ENCODE measurements at places on chromosomes 6 and 20. TPM values are rescaled to one million over a fixed set of nuclear protein-coding genes. Genes with fewer than 3 reads are reported as not detected.
A peak's percentile ranks its signal among the peaks of the same experiment; 100 is the strongest.

GRCh38 chr6:89144354-89144906 is 1.4 kb upstream of the PM20D2 start:
- DNase-seq, result no peak

- DNase-seq, result no peak
Observed at GRCh38 chr6:35260591-35261570, 1.3 kb downstream of the ZNF76 start.

The EFCAB8 gene
- polyA plus RNA-seq, result not detected

DNA sequence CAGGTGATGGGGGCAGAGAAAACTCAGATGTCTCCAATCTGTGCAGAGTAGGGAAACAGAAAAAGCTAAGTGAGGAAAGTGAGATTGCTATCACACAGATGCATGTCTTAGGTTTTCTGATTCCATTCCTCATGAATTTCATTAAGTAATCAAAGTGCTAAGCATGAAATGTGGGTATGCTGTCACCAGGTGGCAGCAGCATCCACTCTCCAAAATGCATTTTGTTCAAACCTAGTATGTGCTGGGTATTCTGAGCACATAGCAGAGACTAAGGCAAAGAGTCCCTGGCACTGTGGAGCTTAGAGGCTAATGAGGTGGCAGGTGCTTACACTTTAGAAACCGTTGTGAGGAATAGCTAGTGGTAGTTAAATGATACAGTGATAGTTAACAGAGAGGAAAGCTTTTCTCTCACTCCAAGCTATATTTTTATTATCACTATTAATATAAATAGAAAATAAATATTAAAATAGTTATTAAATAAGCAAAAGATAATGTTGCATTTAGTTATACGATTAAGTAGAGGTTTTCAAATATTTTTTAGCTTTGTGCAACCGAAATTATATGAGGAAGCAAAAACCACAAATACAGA is 179.5 kb downstream of the CDH26 start:
- no peak for DNase-seq

- DNase-seq, result no peak
Observed at GRCh38 chr6:140071601-140072062, 697.2 kb upstream of the CITED2 start.

DNA sequence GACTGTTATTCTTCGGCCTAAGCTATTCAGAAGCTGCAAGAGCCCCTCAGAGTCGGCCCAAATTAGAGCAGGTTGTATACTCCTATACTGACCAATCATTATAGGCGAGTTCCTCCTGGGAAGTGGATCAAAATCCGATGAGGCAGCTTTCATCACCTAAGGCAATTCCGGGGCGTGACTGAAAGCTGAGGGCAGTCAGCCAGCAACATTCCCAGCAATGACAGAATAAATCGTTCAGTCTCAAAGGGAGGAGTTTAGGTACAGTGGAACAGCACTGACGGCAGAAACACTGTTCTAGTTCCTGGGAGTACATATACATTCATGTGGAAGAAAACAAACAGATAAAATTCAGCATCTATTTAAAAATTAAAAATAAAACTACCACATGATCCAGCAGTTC is 10.8 kb downstream of the HLA-DQB2 start:
- peak; percentile 18 for DNase-seq

GRCh38 chr20:60136645-60137401 is 178.6 kb downstream of the CDH26 start:
- DNase-seq, result no peak

DNA sequence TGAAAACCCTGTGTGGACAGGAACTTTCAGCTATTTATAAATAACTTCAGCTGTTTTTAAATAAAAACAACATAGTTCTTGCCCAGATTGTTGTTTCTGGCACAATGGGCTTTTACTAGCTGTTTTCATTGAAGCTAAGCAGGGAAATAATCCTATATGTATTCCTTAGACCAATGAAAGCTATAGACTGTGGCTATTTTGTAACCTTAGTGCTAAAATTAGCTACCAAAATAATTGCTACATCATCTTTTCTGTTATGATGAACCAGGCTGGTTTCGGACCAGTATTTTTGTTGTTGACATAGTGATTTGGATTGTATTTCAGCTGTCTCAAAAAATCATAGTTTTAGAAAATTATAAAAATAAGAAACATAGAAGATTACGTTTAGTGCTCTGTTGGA is 13.7 kb downstream of the PHF3 start:
- DNase-seq, result no peak

Measured in foreskin keratinocyte (primary cell).